Fibroblast of skin of right quadriceps (primary cell): ENCODE measurements at places on chromosomes 7 and 10.

DNA sequence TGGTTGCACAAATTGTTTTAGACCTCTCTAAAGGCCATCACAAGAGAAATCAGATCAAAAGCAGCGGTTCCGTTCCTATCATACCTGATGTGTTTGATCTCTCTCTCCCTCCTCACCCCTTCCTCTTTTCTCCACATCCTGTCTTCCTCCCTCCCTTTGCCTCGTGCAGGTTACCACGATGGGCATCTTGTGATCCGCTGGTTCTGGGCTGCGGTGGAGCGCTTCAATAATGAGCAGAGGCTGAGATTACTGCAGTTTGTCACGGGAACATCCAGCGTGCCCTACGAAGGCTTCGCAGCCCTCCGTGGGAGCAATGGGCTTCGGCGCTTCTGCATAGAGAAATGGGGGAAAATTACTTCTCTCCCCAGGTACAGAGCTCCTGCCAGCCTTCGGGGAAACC lies 28.5 kb upstream of the STK17A start:
- DNase-seq: no peak

DNA sequence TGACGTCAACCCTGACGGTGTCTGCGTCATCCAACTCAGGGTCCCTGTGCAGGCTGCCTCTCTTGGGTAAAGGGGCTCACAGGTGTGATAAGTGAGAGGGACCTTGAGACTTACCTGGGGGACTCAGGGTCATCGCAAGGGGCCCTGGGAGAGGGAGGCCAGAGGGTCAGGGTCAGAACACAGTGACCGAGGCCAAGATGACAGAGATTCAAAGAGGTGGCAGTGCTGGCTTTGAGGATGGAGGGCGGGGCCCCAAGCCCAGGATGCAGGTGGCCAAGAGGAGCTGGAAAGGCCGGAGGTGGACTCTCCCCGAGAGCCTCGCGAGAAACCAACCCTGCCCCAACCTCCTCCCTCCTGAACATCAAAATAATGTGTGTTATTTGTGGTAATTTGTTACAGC lies 165.2 kb upstream of the PPP2R2D start:
- DNase-seq: no peak

- DNase-seq: no peak
Measured at GRCh38 chr10:60597513-60597912, 180.8 kb upstream of the CDK1 start.

- DNase-seq: no peak
Measured at GRCh38 chr10:72095195-72095594, 6.8 kb upstream of the SPOCK2 start.

DNA sequence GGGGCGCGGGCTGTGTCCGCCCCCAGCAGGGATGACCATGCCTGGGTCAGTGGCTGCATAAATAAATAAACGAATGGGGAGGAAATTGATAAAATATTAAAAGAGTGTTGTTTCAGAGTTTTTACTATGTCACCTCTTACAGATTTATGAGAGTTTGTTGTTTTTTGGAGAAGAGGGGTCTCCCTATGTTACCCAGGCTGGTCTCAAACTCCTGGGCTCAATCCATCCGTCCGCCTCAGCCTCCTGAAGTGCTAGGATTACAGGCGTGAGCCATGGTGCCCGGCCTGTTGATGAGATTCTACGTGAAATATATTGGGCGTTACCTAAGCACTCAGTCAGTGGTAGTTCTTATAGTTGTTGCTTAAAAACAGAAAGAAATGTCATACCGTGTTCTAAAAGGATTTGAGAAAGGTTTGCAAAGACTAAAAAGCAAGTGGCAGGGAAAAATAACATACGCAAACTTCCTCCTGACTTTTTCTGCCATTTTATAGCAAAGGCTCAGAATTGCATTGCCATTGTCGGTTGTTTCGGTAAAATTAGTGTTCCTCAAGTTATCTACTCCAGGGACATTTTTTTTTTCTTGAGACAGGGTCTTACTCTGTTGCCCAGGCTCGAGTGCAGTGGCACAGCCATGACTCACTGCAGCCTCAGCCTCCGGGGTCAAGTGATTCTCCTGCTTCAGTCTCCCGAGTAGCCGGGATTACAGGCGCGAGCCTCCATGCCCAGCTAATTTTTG lies 39.5 kb upstream of the FOXK1 start:
- no peak for DNase-seq

DNA sequence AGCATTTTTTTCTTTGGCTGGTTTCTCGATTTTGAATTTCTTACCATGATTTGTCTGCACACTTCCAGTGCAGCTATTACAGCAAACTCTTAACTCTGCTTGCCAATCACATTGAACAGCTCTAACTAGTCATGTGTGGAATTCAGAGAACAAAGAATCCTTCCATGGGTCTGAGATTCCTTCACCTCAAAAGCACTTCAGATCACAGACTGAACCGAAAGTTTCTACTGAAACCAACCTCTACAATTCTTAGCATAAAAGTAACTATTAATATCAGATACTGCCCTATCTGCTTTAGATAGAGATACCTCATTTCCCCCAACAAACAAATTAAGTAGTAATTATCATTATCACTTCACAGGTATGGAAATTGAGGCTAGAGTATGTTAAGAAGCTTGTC lies 56.5 kb upstream of the SP4 start:
- no peak for DNase-seq

- no peak for DNase-seq
Measured at GRCh38 chr7:27739301-27739908, 557 bp upstream of the TAX1BP1 start.

DNA sequence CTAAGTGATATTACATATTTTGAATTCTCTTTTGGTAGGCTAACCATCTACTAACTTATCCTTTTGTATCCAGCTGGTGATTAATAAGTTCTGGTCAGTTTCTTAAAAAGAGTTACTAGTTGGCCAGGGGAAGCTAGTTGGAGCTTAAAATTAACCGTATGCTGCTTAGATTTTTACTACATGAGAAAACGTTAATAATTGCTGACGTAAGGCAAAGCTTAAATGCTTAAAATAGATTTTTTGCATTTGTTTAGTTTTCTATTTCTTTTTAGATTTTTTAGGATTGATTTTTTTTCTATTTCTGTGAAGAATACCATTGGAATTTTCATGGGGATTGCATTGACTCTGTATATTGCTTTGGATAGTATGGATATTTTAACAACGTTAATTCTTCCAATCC lies 32.6 kb downstream of the CCDC172 start:
- no peak for DNase-seq

DNA sequence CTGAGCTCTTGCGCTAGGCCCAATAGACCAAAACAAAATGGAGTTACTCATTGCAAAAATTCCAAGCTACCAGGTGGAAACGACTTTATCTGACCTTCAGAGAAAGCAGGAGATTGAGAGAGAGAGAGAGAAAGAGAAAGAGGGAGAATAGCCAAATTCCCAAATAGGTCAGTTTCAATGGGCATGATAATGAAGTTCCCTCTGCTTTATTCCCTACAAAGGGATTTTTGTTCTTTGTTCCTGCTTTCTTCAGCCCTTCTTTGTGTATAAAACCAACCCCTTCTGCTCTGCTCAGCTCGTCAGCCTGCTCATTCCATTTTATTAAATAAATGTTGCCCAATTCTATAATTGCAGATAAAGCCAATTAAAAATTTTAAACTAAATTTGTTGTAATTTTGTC lies 45.0 kb upstream of the GPR37 start:
- no peak for DNase-seq

- peak; percentile 39 for DNase-seq
Measured at GRCh38 chr7:132709971-132710567, 133.8 kb upstream of the PLXNA4 start.

GRCh38 chr7:70072220-70072619 lies 473.9 kb downstream of the AUTS2 start:
- peak; percentile 53 for DNase-seq

DNA sequence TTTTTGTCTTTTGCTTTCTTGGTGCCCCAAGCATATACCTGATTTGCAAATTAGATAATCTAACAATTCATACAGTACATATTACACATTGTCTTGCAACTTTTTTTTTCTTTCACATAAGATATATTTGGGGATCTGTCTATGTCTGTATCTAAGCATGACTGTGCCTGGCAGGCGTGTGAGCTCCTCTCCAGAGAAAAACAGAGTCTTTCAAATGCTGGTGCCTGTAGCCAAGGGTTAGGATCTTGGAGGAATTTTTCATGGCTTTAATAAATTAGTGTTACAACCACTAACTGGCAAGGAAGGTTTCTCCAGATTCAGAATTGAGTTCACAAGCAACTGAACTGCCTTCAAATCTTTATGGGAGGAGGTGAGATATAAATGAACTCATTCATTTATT lies 14.8 kb upstream of the SLF2 start:
- no peak for DNase-seq

DNA sequence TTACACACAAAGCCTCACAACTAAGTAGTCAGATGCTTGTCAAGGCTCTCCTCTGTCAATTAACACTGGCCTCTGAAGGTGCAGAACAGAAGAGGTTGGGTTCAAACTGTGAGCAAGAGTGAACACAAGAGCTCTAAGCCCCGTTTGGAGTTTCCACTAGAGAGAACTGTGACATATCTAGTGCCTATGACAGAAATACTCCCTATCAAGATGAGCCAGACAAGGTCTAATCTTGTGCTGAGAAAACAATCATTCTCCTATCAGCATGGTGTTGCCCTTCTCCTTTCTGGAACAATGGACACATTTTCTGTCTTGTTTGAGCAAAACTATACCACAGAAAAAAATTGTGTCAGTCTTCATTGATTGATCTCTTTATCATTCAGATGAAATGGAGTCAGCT lies 62.4 kb upstream of the CCDC71L start:
- no peak for DNase-seq

- DNase-seq: no peak
Measured at GRCh38 chr10:132946311-132946710, 3.9 kb upstream of the CFAP46 start.

- DNase-seq: peak; percentile 20
Measured at GRCh38 chr7:44534501-44534900, 6.6 kb downstream of the NPC1L1 start.

GRCh38 chr10:129373718-129374117 lies 93.3 kb upstream of the MGMT start:
- DNase-seq: no peak

DNA sequence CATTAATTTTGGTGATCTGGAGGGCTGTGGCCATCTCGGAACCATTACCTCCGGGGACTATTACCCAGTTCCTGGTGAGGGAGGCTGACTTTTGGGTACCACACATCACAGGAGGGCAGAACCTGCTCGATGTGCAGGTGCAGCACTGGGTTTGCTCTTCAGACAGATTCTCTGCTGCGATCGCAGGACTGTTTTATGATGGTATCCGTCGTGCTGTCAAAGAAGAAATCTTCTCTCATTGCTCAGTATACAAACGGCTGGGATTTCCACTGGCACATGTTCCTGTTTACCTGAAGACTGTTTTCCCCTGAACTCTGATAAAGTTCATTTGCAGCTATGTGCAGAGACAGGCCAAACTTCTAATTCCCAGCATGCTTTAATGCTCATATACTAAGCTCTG lies 27.2 kb upstream of the SHH start:
- DNase-seq: no peak

- no peak for DNase-seq
Measured at GRCh38 chr10:133088179-133088955, 643 bp downstream of the ADGRA1 start.
